ENCODE measurements at places on chromosomes 4 and X.

DNA sequence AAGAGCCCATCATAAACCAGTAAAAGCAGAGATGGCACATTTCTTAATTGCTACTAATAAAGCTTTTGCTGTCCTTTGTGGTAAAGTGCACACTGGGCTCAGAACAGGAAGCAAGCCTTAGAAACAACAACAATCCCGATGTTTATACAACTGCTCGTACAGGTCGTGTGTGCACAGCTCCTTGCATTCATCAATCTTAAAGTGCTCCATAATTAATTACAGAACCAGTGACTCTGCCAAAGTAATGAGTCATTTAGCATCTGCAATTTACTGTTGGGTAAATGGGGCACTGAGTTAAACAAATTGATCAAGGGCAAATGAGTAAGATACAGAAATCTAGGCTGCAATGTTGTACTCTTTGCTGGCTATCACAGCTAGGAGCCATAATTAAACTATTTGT lies 61.3 kb upstream of the TXK start:
- no peak for DNase-seq

DNA sequence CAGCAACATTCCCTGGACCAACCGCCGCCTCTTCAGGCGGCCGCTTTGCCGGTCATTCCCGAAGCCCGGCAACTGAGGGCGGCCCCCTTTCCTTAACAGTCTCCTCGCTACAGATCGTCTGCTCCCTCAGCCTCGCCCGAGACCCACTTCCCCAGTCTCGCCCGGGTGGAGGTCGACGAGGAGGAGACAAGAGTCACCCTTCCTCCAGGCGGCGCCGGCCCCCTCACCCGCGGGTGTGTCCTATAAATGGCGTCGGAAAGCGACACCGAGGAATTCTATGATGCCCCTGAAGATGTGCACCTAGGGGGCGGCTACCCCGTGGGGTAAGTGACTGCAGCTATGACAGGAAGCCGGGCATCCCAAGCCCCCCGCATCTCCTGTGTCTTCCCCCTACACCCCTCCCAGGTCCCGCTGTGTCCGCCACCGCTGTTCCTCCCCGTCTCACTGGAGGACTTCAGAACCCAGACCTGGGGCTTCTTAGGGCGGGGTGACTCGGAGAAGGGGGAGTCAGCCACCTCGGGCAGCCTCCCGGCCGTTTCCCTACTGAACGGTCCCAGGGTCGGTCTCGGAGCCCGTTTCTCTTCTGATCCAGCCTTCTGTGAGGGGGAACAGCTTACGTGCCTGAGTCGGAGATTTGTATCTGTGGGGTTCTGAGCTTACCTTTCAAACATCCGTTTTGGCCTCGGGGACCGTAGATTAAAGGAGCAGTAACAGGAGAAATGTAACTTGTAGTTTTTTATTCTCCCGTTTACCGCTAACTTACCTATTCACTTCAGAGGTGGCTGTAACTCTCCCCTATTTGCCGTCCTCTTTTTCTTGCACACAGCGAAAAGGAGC lies 570 bp downstream of the WDR44 start:
- no peak for DNase-seq

DNA sequence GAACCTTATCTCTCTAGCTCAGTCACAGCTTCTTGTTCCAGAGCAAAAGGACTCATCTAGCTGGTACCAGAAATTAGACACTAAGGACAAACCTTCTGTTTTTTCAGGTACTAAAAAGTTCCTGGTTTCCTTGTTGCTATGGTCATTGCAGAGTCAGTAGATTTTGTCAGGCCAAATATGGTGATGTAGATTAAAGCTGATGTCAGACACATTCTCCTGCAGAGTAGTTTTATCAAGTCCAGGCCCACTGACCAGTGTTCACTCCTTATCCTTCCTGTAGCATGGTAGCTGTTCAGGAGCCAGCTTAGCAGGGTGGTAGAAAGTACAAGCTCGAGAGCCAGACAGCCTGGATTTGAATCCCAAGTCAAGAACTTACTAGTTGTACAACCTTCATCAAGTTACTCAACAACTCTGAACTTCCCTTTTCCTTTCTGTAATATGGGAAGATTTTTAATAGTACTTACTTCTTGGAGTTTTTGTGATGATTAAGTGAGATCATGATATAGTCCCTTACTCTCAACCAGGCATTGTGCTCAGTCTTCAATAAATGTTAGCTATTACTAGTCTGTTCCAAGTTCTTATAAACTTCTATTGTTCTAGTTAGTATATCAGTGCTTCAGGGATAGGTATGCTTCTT lies 17.9 kb downstream of the OCRL start:
- DNase-seq, result no peak

DNA sequence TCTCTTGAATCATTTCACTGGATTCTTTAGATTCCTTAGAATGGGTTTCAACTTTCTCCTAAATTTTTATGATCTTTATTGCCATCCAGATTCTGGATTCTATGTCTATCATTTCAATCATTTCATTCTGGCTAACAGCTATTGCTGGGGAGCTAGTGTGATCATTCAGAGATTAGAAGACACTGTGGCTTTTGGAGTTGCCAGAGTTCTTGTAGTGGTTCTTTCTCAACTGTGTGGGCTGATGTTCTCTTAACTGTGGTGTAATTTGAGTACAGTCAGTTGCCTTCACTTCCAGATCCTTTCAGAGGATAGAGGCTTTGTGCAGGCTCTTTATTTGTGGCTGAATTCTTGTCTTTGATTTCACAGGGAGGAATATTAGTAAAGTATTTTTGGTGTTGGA lies 12.1 kb upstream of the CSN2 start:
- DNase-seq, result no peak

GRCh38 chr4:48642421-48643374 lies 137.4 kb downstream of the FRYL start:
- no peak for DNase-seq

GRCh38 chr4:85257817-85258370 lies 217.1 kb upstream of the ARHGAP24 start:
- DNase-seq, result no peak

- DNase-seq, result no peak
These were observed 312.7 kb downstream of the RAB28 start for GRCh38 chr4:13171292-13172057.

- no peak for DNase-seq
These were observed 83.4 kb downstream of the UCHL1 start for GRCh38 chr4:41339812-41340809.

- no peak for DNase-seq
These were observed 222.2 kb downstream of the KCNIP4 start for GRCh38 chr4:21726255-21726815.

DNA sequence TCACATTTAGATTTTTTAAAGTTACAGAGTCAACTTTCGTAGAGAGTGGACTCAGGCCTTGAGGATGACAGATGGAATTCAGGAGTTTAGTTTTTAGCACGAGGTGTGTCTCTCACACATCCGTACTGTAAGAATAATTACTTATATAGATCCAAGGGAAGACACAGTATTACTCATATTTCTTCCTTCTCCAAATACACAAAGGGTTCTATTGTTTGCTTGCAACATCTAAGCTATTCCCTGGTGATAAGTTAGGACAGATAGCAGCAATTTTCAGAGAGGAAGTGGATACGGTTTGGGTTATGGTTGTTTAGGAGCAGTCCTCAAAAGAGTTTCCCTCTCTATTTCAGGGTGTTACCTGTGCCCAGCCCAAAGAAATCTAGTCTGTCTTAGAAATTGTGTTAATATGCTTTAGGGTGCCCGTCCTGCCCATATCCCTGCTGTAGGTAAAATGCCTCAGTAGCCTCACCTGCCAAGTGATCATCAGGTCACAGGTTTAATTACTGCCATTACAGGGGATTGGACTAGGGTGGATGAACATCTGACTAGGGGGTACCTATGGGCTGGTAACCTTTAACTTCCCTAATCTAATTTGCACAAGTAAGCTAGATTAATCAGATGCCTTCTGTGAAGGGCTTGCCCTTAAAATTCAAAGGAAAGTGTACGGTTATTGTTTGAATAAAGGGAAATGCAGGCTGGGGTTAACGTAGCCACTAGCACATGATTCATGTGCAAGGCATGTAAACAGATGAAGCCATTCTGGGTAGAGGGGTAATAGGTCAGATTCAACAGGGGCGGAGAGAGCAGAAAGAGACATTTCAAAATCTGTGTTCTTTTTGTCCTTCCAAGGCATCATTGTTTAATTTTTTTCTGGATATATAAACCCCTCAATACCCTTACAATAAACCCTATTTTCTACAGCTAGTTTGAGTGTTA lies 8.7 kb upstream of the PPP3CA start:
- no peak for DNase-seq

GRCh38 chr4:88799900-88800299 lies 102.3 kb upstream of the NAP1L5 start:
- DNase-seq, result no peak

DNA sequence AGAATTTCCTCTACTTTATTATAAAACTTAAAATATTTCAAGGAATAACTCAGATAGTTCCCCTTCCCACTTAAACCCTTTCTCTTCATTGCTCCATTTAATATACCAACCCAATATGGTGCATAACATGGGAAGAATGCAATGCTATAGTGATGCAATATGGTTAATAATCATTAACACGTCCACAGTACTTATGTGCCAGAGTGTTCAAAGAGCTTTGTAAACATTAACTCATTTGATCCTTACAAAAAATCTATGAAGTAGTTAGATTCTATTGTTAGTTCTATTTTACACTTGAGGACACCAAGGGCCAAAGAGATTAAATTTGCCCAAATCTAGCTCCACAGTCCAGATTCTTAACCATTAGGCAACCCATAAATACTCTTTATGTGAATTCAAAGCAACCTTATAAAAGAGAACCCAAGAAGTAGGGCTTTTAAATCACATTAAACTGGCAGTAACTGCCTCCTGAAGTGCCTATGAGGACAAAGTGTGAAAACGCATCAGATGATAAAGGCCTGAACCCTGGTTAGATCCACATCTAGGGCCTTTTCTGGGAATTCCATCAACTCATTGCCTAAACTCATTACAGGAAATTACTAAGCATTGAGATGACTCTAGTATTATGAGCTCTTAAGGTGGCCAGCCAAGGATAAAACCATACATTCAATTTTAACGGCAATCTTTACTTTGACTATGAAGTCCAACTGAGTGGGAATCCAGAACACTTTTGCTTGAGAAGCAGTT lies 94.3 kb downstream of the AREG start:
- DNase-seq, result no peak

- no peak for DNase-seq
These were observed 744.5 kb upstream of the FAM241A start for GRCh38 chr4:111400741-111401140.

- no peak for DNase-seq
These were observed 63.9 kb downstream of the WFS1 start for GRCh38 chr4:6333301-6334202.

- no peak for DNase-seq
These were observed 86.3 kb upstream of the MAML3 start for GRCh38 chr4:140240237-140240636.

DNA sequence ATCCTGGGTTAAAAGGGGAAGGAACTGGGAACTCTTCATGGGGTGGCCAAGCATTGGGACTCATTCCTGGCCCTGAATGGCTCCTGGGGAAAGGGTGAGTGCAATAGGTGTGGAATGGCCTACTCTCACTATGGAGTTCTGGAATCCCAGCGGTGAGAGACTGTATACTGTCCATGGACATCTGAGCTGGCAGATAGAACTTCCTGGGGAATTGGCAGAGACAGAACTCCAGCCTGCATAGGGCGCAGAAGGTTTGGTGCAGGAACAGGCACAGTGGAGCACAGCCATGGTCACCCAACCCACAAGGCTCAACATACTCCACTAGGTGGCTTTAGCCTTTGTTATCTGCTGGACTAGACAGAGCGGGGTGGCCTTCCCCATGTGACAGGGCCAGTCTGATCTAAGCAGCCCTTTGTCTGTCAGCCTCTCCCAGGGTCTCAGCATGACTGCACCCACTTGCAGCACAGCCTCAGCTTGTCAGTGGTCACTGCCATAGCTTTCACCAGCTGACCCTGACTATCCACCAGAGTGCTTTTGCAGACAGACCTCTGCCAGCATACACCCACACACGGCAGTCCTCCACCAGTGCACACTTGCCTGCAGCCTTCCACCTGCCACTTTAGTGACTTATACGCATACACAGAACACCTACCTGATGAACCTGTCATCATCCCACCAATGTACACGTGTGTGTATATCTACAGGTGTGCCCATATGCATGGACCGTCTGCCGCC lies 48.4 kb downstream of the TECRL start:
- DNase-seq, result no peak

DNA sequence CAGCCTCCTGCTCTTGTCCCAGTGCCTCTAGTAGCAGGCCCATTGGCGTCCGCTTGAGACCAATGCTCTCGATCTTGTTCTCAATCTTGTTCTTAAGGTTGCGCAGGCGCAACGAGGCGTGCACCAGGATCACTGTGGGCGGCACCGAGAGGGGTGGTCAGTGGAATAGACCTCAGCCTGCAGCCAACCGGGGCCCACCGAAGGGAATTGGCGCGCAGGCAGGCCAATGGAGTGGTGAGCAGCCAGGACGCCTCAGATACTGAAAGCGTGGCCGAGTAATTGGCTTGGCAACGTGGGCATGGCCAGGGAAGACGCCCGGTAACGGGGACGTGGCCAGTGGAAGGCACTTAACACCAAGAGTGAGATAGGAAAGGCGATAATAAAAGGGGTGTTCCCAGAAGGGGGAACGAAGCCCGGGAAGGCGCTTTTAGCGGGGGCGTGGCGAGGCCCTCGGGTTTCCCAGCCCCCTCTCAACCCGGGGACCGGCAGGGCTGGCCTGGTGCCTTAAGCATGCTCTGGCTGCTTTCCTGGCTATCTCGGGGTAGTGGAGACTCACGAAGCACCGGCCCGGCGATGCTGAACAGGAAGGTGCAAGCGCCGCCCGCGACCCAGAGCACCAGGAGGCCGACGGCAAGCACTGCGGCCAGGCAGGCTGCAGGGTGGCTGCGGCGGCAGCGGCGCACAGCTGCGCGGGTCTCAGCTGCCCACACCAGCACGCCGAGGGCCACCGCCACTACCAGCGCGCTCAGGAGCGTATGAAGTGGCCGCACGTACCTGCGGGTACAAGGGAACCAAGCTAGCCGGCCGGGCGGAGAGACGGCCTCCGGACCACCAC lies 1.7 kb downstream of the PRAF2 start:
- peak; percentile 75 for DNase-seq

GRCh38 chrX:43314525-43314924 lies 341.6 kb upstream of the MAOA start:
- no peak for DNase-seq

GRCh38 chr4:26052663-26053541 lies 138.9 kb downstream of the SMIM20 start:
- DNase-seq, result no peak

GRCh38 chr4:78149751-78150542 lies 92.8 kb downstream of the FRAS1 start:
- no peak for DNase-seq

DNA sequence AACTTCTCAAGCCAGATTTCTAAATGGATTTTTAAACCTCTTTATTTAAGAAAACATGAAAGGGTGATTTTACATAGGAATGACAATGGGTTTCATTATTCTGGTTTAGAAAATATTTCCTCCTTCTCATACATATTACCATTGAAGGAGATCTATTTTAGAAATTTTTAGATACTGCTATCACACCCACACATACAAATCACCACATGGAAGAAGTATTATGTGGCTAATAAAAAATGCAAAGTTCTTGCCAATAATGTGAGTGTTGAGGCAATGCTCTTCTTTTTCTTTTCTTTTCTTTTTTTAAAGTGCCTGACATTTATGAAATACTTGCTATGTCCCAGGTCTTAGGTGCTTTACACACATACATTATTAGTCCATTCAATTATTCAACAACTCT lies 6.8 kb downstream of the STAP1 start:
- no peak for DNase-seq

GRCh38 chr4:36249610-36250009 lies 5.3 kb upstream of the ARAP2 start:
- no peak for DNase-seq

GRCh38 chr4:78647272-78647671 lies 95.7 kb downstream of the ANXA3 start:
- DNase-seq, result no peak

Data from left forelimb (tissue), 1 donor.